GM19239 (cell line): ENCODE measurements at places on chromosomes 4 and X.

DNA sequence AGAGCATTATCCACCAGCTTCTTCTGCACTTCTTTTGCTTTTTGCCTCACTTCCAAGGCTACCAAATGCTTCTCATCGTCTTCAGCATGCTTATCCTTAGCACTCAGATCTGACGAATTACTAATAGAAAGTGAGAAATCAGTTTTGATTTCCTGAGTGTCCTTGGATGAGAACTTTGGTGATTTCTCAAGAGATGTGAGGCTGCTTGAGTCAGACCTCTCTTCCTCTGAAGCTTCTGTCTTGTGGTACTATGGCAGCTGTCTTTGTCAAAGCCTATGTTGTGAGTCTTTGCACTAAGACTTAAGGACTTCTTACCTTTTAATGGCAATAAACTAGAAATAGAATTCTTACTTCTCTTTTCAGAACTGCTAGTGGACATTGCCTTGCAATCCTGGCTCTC, 169.9 kb downstream of the CPE start:
- no peak for DNase-seq

DNA sequence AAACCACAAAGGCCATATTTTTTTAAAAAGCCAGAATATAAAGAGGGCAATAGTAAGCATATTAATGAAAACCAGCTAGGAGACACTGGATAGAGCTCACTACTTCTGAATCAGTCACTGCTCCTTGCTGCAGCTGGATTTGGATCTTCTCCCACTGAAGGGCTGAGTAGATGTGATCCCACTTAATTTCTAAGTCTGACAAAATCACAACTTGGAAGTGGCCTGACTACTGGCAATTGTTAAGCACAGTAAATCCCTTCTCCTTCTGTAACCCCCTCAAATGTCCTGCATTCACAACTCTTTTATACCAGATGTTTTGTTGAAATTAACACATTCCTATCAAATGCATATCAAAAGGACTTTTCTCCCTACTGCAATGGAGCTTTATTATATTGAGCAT, 72.9 kb downstream of the AMMECR1 start:
- no peak for DNase-seq

DNA sequence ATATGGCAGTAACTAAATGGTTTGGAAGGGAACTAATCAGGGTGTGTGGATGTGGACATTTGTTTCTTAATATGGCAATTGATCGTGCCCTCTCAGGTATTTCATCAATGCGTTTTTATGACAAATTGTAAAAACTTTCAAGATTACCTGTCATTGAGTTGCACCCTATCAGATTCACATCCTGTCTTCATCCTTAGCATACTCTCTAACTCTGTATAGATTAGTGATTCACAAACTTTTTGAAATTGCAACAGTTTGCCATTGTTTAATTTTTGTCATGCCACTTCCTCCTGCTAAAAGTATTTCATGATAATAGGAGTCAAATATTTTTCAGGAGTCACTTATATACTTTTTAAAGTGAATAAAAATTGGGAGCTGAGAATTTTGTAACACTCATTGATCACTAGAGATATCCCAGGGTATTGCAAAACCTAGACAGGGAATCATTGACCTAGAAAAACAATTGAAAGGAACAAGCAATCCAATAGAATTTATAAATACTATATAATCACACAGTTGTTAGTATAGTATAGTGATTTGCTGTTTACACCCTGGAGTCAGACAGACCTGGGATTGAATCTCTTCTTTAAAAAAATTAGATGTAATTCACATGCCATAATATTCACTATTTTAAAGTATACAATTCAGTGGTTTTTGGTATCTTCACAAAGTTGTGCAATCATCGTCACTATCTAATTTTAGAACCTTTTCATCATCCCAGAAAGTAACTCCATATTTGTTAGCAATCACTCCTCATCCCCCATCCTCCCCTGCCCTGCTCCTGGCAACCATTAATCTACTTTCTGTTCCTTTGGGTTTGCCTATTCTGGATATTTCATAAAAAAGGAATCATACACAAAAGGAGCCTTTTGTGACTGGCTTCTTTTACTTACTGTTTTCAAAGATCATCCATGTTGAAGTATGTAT, 8.9 kb downstream of the MID2 start:
- no peak for DNase-seq

- no peak for DNase-seq
Measured at GRCh38 chrX:40644176-40644575, 3.2 kb downstream of the CXorf38 start.

- no peak for DNase-seq
Measured at GRCh38 chr4:147821555-147821954, 89.7 kb downstream of the ARHGAP10 start.

DNA sequence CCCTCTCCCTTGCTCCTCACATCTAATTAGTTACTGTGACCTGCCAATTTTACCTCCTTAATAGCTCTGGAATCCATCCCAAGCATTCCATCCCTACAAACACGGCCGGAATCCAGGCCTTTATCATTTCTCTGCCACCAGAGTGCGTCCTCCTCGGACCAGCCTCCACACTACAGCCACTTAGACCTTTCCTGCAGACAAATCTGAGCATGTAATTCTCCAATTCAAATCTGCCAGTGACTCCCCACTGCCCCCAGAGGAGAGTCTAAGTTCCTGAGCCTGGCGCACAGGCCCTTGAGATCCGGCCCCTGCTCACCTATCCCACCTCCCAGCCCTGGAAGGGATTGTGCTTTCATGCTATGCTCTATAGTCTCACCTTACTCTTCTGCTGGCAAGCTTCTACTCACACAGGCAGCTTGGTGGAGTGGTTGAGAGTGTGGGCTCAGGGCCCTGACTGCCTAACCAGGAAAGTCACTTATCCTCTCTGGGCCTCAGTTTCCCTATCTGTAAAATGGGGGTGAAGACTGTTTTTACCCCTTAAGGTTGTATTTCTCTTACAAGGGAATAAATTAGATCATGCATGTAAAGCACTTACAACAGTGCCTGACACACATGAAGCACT, 31.2 kb downstream of the PJA1 start:
- no peak for DNase-seq

DNA sequence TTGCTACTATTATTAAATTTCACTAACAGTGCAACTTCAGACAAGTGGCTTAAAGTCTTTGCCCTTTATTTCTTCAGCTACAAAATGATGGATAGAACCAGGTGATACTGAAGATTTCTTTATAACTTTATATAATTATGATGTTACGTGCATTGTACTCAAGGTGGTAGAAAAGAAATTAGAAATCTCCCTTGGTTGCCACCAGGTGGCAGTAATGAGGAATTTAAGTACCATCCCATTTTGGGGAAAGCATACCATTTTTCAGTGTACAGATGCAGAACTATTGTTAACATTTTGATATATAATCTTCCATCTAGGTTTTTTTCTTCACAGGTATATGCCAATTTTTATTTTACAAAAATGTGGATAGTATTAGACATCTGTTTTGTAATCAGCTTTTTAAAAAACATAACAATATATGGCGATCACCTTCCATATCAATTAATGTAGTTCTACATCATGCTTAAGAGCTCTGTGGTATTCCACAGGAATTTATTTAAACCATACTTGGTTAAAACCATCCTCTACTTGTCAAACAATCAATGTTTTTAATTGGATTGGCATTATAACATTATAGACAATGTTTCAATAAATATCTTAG, 37.7 kb upstream of the RAB33B start:
- DNase-seq: no peak

DNA sequence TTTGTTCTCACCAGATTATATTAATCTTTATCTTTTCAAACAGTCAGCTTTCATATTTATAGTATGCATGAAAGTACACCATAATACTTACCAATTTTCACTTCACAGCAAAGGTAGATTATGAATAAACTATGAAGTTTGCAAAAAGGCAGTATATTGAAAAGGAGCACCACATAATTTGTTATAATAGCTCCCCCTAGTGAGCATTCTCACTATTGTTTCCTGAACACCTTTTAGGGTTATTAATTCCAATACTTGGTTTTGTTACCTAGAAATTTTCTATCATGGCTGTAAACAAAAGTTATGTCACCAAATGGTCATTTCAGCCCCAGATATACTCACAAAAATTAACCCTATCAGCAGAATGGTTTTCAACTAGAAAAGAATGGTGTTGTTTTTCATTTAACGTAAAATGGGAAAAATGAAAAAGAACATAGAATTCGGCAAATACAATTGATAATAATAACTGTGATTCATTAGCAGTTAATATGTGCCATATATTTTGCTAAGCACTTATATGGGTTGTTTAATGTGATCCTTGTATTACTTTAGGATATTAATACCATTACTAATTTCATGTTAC, 30.2 kb upstream of the NKX6-1 start:
- no peak for DNase-seq

- no peak for DNase-seq
Measured at GRCh38 chrX:107601326-107601725, 27.0 kb upstream of the PRPS1 start.
